Activated naive CD4-positive, alpha-beta T cell treated with anti-CD3 and anti-CD28 coated beads, Interleukin-2, amount 50 U/mL, for 72 hours (primary cell): ENCODE measurements at places on chromosomes 7 and 10.

- DNase-seq = no peak
These were observed 93.3 kb downstream of the KAT6B start for GRCh38 chr10:74919671-74920070.

DNA sequence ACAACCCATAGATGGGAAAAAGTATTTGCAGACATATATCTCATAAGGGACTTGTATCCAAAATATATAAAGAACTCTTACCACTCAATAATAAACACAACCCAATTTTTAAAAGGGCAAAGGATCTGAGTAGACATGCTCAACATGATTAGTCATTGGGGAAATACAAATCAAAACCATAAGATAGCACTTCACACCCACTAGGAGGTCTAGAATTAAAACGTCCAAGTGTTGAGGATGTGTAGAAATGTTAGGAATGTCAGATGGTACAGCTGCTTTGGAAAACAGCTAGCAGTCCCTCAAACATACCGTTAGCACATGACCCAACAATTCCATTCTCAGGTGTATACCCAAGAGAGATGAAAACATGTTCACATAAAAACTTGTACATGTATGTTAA is 8.3 kb downstream of the PSTK start:
- DNase-seq = no peak

DNA sequence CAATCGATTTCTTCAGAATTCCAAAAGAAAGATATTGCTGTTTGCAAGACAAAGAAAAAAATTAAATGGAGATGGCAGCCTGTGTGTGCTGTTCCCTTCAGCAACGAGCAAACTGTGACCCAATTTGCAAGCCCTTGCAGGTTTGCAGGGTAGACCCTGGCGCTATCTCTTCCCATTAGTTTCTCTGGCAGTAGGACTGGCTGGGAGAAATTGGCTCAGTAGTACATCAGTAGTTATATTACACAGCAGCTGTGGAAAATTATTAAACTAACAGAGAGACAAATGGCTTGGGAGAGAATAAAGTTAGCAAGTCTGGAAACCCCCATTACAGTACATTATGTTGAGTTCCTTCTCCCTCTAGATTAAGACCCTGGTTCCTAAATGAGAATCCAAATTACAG is 116.4 kb upstream of the ITGB1 start:
- no peak for DNase-seq

- no peak for DNase-seq
These were observed 552.5 kb upstream of the SORCS1 start for GRCh38 chr10:107717046-107717445.

- peak; percentile 33 for DNase-seq
These were observed 2.8 kb upstream of the GAL3ST4 start for GRCh38 chr7:100171087-100171681.

- no peak for DNase-seq
These were observed 50.9 kb downstream of the GNAI1 start for GRCh38 chr7:80185571-80185970.

DNA sequence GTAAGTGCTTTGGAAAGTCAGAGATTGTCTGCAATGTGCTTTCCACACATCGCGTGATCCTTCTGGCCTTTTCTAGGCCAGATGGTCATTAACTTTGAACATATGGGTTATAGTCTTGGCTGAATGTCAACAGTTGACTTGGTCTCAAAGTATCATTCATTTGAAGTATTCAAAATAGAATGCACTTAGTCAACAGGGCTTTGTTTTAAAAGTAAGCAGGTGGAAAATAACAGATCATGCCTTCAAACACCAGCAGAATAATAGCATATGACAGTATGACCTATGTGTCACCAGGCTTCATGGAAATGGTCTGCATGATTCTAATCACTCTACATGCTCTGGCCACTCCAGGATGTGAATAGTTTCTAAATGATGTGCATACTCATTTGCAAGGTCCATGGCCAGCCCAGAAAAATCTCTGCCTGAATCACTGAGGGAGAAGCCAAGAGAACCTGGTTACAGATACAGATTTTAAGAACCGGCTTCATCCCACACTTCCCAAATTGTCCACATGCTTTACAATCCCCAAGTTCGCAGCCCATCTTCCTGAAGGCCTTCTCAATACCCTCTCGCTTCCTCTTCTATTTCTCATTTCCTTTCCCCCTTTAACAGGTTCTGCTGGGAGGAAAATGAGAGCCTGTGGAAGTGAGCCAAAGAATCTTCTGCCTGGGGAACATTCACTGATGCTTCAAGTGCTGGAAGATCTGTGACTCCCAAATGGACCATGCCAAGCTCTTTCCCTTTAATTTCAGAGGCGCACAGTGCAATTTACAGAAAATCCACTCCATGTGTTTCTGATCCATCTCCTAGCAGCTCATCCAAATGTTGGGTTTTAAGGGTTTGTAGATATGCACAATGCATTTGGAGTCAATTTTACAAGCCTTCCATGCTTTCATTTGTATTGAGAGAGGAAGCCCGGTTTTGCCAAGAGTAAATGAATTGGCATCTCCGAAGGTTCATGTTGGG is 122.8 kb upstream of the GDF10 start:
- peak; percentile 0 for DNase-seq

DNA sequence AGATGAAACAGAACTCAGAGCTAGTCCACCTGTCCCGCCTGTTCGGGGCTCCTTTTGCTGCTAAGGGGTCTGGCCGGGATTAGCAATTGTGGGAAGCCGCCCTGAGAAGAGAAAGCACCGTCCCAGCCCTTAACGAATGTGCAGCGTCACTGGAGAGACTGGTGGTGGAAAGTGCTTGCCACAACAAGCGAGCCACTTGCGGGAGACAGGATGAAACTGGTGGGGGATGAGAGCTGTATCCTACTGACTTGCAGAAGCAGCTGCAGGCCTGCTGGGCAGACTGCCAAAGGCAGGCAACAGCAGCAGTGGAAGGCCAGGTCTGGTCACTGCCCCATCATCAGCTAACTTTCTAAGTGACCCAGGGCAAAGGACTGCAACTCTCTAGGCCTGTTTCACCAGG is 95.4 kb downstream of the FAM53B start:
- DNase-seq = peak; percentile 44

- DNase-seq = no peak
These were observed 23.9 kb downstream of the PYROXD2 start for GRCh38 chr10:98391065-98391464.

- DNase-seq = no peak
These were observed 32.3 kb downstream of the CCNY start for GRCh38 chr10:35368485-35369048.

- no peak for DNase-seq
These were observed 77.8 kb downstream of the NAMPT start for GRCh38 chr7:106206826-106207541.

DNA sequence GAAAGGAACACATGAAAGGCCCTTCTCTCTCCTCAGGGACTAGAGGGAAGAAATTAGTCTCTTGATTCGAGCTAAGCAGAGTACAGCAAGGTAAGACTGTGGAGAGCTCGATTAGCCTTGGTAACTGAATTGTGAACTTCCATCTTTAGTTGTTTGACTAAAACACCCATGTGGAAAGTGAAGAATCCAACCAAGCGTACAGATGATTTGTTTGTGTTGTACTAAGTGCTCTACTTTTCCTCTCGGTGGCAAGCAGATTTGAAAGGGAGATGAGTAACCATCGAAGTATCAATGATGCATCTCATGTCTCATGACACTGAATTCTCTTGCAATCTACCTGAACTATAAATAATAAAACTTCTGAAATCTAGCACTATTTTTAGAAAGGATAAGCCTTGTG is 80.7 kb downstream of the FZD1 start:
- DNase-seq = no peak

GRCh38 chr10:60048091-60048501 is 141.7 kb upstream of the CCDC6 start:
- DNase-seq = no peak

DNA sequence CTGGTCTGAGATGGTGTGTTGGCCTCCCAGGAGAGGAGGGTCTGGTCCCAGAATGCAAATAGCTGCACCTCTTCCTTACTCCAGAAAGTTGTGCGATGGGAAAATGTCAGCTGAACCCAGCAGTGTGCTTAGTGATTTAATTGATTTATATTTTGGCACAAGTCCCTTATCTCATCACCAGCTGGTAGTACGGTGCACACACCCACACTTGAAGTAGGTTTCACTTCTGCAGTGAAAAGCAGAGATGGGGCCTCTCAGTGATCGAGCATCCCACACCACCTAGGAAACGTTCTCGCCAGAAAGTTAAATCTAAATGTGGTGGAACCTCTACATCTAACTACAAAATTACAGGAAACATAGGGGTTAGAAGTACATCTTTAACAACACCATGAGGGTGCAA is 80.4 kb downstream of the UBE3C start:
- DNase-seq = no peak

DNA sequence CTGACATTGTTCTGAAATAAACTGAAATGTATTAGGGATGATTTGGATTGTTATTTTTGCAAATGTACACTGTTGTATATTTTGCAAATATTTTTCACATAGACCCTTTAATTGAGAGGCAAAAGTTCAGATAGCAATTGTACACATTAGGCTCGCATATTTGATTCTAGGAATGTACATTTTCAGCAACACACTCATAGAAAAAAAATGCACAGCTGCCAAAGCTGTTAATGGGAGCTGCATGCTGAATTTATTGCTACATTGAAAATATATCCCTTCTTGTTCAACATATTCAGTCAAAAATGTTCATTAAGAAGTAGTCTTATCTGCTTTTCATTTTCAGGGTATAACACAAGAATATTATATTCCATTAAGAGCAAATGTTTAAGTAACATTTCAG is 512.9 kb downstream of the ATRNL1 start:
- DNase-seq = no peak

DNA sequence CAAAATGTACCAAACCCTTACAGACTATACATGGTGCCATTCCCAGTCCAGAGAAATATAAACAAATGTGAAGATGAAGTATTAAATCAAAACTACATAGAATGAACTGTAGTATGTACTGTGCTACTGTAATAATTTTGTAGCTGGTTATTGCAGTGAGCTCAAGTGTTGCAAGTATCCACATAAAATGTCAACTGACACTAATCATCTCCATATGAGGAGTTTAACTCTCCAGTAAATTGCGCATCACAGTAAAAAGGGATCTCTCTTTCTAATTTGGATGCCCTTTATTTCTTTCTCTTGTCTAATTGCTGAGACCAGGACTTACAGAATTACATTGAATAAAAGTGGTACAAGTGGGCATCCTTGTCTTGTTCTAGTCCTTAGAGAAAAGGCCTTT is 165.5 kb downstream of the CPED1 start:
- DNase-seq = no peak

- no peak for DNase-seq
These were observed 55.4 kb downstream of the EEPD1 start for GRCh38 chr7:36208426-36208825.

DNA sequence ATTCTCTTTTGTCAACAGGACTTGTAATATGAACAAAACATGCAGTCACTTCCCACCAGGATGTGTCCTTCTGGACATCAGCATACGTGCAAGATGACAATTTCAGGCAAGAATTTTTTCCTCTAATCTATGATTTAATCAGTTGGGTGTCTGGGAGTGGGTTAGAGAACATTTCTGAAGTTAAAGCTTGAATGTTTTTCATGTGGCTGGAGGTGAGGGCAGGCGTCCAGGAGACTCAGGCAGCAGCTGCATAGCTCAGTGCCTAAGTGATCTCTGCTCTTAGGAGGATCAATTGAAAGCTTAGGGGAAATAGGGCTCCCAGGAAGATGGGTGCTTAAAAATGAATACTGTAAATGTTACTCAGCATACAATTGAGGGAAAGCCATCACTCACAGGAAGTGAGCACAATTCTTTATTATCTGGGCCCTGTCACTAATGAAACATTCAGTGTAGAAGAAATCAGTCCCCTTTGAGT is 457.6 kb upstream of the KLF6 start:
- DNase-seq = no peak

- DNase-seq = no peak
These were observed 26.3 kb upstream of the PPIF start for GRCh38 chr10:79320820-79321493.

DNA sequence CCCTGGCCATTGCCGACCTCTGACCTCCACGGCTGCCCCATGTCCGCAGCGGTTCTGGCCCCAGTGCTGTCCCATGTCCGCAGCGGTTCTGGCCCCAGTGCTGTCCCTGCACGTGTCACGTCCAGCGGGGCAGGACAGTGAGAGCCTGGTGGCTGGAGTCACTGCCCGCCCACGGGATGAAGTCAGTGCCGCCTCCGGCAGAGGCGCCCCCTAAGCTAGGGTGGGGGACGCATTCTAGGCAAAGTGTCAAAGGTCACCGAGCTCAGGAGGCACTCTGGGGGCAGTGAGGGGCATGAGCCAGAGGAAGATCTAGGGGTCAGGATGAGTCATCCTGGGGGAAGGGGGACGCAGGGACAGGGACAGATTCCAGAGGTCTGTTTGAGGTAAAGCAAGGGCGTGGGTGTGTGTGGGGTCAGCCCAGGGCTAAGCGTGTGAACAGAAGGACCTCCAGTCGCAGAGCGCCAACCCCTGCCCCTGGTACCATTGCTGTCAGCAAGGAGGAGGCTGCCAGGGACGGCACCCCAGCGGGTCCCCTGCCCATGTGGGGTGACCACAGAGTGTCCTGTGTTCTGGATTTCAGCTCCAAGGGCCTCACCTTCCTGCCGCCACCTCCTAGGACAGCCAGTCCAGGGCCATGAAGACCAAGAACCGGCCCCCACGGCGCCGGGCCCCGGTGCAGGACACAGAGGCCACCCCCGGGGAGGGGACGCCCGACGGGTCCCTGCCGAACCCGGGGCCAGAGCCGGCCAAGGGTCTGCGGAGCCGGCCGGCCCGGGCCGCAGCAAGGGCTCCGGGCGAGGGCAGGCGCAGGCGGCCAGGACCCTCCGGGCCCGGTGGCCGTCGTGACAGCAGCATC is 665 bp downstream of the BHLHA15 start:
- DNase-seq = no peak

GRCh38 chr7:30934225-30934624 is 22.6 kb downstream of the AQP1 start:
- no peak for DNase-seq

- DNase-seq = no peak
These were observed 259.5 kb upstream of the HGF start for GRCh38 chr7:82029236-82029913.

DNA sequence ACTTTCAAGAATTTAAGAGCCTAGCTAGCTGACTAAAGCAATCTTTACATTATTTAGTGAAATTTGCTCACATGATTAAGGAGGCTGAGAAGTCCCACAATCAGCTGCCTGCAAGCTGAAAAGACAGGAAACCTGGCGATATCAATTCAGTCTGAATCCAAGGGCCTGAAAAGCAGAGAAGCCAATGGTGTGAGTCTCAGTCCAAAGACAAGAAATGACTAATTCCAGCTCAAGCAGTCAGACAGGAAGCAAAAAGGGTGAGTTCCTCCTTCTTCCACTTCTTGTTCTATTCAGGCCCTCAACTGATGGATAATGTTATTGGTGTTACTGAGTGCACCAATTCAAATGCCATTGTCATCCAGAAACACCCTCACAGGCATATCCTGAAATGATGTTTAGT is 1231.6 kb upstream of the CELF2 start:
- no peak for DNase-seq

- DNase-seq = no peak
These were observed 72.8 kb upstream of the MPP7 start for GRCh38 chr10:28375399-28376354.

- DNase-seq = no peak
These were observed 30.6 kb upstream of the GPNMB start for GRCh38 chr7:23216021-23216420.
